Left forelimb (tissue), 1 donor: ENCODE measurements at places on chromosomes 4 and X.

GRCh38 chr4:53450773-53451172, 73.3 kb downstream of the FIP1L1 start:
- DNase-seq: no peak

DNA sequence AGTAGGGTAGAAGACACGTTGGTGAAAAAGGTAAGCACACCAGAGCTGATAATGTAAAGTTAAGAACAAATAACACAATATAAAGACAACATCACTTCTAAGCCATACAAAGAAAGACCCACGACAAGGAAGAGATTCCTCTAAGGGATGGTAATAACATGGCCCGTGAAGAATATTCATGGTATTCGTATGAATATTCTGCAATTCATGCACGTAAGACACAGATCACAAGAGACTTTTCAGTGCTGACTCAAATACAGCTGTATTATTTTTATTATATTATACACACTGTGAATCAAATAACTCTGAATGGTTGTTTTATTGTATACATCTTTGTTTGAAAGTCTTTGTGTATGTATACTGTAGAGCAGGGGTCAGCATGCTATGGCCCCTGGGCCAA, 29.5 kb upstream of the ZCCHC13 start:
- no peak for DNase-seq

GRCh38 chr4:173538148-173538908, 8.3 kb upstream of the HAND2 start:
- peak; percentile 70 for DNase-seq

GRCh38 chrX:56233682-56234081, 1.5 kb downstream of the KLF8 start:
- no peak for DNase-seq

GRCh38 chr4:86011117-86011516, 348.7 kb downstream of the MAPK10 start:
- no peak for DNase-seq
